ENCODE measurements at places on chromosomes 5 and 9.

DNA sequence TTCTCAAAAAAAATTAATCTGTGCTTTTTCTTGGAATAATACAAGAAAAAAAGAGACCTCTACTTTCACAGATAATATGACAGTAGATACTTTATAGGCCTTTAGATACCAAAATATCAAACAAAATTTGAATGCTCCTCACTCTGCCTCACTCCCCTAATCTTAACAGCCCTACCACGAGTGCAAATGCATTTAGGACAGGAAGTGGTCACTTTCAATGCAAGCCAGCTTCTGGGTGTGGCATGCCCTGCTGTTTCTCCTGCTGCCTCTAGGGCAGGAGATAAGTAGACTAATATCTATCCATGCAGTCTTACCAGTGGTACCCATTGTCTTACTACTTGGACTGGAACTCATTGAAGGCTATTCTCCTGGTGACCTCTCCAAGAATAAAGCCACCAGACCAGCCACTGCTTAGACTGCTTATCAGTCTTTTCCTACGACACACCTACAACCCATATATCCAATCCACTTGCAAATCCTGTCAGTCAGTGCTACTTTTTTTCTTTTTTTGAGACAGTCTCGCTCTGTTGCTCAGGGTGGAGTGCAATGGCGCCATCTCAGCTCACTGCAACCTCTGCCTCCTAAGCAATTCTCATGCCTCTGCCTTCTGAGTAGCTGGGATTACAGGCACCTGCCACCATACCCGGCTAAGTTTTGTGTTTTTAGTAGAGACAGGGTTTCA lies 23.0 kb downstream of the FRRS1L start:
- DNase-seq: no peak

DNA sequence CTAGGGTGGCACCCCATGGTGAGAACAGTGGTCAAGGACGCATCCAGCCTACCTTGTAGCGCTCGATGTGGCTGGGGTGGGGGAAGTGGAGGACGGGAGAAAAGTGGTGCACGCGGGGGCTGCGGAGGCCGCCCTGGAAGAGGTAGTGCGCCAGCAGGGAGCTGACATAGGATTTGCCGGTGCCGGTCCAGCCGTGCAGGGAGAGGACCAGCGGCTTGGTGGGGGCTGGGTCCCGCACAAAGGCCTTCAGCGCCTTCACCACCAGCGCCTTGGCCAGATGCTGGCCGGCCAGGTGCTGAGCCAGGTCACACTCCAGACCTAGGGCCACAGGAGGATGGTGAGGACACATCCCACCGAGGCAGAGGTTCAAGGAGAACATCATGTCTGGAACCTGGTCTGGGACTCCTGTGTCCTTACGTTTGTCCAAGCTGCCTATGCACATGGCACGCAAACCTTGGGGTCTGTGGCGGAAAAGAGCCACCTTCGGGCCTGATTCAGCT lies 797 bp downstream of the TOR2A start:
- no peak for DNase-seq

- no peak for DNase-seq
These were observed 65.8 kb downstream of the MTX3 start for GRCh38 chr5:79924936-79925893.

- DNase-seq: no peak
These were observed 36.3 kb downstream of the CAPSL start for GRCh38 chr5:35902046-35902672.

GRCh38 chr9:134378901-134379338 lies 52.7 kb downstream of the RXRA start:
- DNase-seq: no peak

- DNase-seq: no peak
These were observed 248.9 kb downstream of the CRB2 start for GRCh38 chr9:123604861-123605260.

GRCh38 chr5:12611132-12611531 lies 706.9 kb upstream of the CTNND2 start:
- no peak for DNase-seq

- DNase-seq: no peak
These were observed 24.7 kb downstream of the TYRP1 start for GRCh38 chr9:12717907-12718306.

- no peak for DNase-seq
These were observed 657.2 kb downstream of the TLE1 start for GRCh38 chr9:81032030-81032572.

DNA sequence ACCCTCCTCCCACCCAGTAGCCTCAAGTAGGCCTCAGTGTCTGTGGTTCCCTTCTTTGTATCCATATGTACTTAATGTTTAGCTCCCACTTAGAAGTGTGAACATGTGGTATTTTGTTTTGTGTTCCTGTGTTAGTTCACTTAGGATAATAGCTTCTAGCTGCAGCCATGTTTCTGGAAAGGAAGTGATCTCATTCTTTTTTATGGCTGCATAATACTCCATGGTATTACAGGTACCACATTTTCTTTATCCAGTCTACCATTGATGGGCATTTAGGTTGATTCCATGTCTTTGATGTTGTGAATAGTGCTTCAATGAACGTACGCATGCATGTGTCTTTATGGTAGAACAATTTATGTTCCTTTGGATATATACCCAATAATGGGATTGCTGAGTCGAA lies 74.8 kb downstream of the SLC12A2 start:
- DNase-seq: no peak

DNA sequence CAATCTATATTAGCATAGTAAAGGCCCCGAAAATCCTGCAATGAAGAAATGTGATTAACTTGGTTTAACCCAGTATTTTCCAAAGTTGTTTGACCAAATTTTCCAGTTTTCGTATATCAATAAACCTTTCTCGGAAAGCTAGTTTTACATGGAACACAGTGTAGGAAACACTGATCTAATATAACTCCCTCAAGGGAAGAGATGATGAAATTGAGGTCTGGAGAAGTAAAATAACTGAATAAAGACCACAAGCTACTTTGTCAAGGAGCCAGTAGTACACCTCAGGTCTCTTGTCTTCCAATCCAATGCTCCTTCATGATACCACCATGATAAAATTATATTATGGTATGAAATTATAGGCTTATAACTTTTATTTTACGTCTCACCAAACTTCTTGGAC lies 118.1 kb upstream of the TARS1 start:
- DNase-seq: no peak

DNA sequence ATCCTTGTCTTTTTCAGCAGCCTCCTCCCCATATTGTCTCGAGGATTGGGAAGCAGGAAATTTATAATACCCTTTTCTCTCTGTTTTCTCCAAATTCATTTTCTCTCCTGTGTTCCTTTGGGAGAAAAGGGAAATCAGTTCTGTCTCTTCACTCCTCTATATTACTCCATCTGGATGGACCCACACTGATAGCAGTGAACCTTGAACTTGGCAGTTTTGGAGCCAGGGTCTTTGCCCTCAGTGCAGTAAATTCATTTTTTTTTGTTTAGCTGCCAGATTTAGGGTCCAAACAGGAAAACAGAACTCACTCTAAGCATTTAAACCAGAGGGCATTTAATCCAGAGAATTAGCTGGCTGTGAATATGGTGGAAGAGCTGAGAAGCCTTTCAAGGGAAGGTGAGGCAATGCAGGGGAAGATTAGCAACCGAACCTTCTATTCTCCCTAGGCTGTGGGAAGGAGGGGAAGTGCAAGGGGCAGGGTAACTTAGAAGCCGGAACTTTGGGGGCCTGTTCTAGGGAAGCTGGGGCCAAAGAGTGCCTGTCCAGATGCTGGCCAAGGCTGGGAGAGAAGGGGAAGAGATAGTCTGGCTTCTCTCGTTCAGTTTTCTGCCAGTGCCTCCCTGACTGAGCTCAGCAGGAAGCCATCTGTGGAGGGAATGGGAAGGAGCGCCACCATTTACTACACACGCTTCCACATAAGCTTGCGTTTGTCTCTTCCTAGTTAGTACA lies 16.3 kb upstream of the NPR2 start:
- no peak for DNase-seq

- DNase-seq: no peak
These were observed 6.2 kb upstream of the PTPDC1 start for GRCh38 chr9:94078086-94078485.
